ENCODE measurements at places on chromosomes 5 and 9.
A peak's percentile ranks its signal among the peaks of the same experiment; 100 is the strongest.

DNA sequence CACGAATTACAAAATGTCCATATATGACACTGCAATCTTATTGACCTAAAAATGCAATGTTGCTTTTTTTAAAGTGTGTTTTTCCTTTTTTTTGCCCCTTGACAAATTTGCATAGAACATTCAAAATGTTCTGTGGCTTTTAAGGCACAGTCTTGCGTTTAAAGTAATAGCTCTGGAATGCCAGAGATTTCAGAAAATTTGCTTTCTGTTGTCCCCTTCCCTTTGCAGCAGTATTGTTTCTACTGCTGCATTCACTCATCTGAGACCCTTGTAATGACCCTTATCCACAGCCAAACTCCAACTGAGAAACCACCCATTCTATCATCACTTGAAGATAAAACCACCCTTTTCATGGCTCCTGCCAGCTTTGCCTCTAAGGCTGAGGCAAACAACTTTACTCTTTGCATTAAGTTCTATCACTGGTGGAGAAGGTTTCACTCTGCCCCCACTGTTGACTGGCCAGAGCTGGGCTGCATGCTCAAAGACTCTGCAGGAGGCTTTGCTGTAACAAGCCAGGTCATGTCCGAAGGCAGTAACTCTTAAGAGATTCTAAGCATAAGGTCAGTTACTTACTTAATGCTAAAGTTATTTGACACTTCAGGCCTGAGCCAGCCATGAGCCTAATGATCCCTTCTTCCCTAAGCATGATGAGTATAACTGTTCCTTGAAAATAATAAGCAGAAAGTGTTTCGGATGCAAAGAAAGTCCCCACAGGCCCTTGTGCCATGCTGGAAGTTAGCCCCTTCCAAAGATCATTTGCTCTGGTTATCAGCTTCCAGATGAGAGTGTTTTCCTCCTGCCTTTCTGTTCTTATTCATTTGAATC is 101.9 kb downstream of the CD180 start:
- no peaks in the 10 kb centered on the region for H3K36me3 ChIP-seq
- H3K27ac ChIP-seq = peak overlapping the region; percentile 55
- no peaks in the 10 kb centered on the region for H3K27me3 ChIP-seq
- H3K4me3 ChIP-seq = no peak overlapping the region
- no peak for DNase-seq

DNA sequence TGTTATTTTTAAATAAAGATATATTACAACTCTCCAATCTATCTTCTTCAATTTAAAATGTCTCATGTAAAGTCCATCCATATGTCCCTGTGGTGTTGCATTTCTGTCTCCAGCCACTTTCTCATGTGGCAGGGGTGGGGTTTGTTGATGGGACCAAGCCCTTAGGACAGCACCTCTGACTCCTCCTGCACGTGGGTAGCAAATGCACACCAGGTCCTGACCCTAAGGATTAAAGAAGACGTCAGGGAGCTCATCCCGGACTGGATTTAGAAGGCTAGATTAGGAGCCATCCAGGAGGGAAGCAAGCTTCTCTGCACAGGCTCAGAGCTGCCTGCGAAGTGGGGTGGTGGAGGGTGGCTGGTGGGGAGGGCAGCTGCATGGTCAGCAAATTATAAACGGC is 38.9 kb upstream of the FAM120AOS start:
- no peaks in the 10 kb centered on the region for H3K4me1 ChIP-seq
- no peak overlapping the region for H3K27ac ChIP-seq
- H3K27me3 ChIP-seq = no peaks in the 10 kb centered on the region
- DNase-seq = no peak
- no peak overlapping the region for H3K4me3 ChIP-seq

GRCh38 chr9:129150122-129150521 is 27.9 kb downstream of the IER5L start:
- H3K27ac ChIP-seq = no peak overlapping the region
- no peak for DNase-seq
- no peaks in the 10 kb centered on the region for H3K36me3 ChIP-seq
- H3K4me1 ChIP-seq = peaks cover 22% of the 10 kb centered on the region

- H3K27ac ChIP-seq = no peak overlapping the region
- no peaks in the 10 kb centered on the region for H3K4me1 ChIP-seq
- DNase-seq = no peak
- no peaks in the 10 kb centered on the region for H3K27me3 ChIP-seq
- H3K36me3 ChIP-seq = no peaks in the 10 kb centered on the region
Observed at GRCh38 chr5:84585218-84585617, 200.5 kb upstream of the EDIL3 start.

- DNase-seq = no peak
- no peaks in the 10 kb centered on the region for H3K27me3 ChIP-seq
- no peak overlapping the region for H3K4me3 ChIP-seq
- no peak overlapping the region for H3K27ac ChIP-seq
Observed at GRCh38 chr5:173314166-173314952, 13.9 kb downstream of the STC2 start.

- no peak overlapping the region for H3K27ac ChIP-seq
- H3K4me1 ChIP-seq = no peaks in the 10 kb centered on the region
- H3K36me3 ChIP-seq = no peaks in the 10 kb centered on the region
Observed at GRCh38 chr5:16702964-16703363, 86.2 kb upstream of the RETREG1 start.

DNA sequence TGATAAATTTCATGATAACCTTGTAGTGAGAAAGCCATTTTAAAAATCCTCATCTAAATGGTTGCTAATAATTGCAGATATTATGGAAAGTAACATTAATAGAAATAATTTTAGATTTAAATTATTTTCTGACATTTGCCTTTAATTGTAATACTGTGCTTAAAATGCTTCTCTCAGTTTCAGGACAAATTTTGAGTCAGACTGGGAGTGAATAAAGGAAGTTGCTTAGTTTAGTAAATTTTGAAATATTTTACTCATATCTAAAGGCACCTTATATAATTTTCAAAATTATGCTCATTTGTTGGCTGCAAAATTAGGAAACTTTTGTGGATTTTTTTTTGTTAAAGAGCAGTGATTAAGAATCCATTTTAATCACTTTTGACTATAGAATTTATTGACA is 93.8 kb downstream of the CSNK1G3 start:
- no peaks in the 10 kb centered on the region for H3K27me3 ChIP-seq
- H3K36me3 ChIP-seq = no peaks in the 10 kb centered on the region
- H3K4me3 ChIP-seq = no peak overlapping the region
- no peak overlapping the region for H3K27ac ChIP-seq
- no peaks in the 10 kb centered on the region for H3K4me1 ChIP-seq
- DNase-seq = no peak

Measured in testis (tissue), 5 donors.